Activated CD8-positive, alpha-beta T cell treated with anti-CD3 and anti-CD28 coated beads for 36 hours (primary cell): ENCODE measurements at places on chromosomes 4 and X. TPM values are rescaled to one million over a fixed set of nuclear protein-coding genes. Genes with fewer than 3 reads are reported as not detected.

The UGT2A3 gene
- total RNA-seq: not detected

The MAGEA2B gene
- not detected for total RNA-seq

The POU4F2 gene
- total RNA-seq: not detected

The CLGN gene
- 0.31 TPM for total RNA-seq

The RAB33B gene
- total RNA-seq: 6.1 TPM

The FAT1 gene
- total RNA-seq: not detected

The TMEM154 gene
- 17.5 TPM for total RNA-seq

The TAF7L gene
- not detected for total RNA-seq

The ADAM29 gene
- not detected for total RNA-seq

The EGF gene
- not detected for total RNA-seq

The REST gene
- total RNA-seq: 41.0 TPM

The CORIN gene
- total RNA-seq: 0.29 TPM

The SLITRK2 gene
- not detected for total RNA-seq

The PLCXD1 gene
- total RNA-seq: 65.7 TPM

The IQSEC2 gene
- 0.07 TPM for total RNA-seq

The AR gene
- not detected for total RNA-seq

The BEX4 gene
- total RNA-seq: 9.7 TPM

The HTT-AS gene
- not detected for total RNA-seq

The SCML2 gene
- total RNA-seq: 3.1 TPM

The NDNF gene
- total RNA-seq: 0.34 TPM

The RRH gene
- total RNA-seq: not detected

The SLC25A31 gene
- not detected for total RNA-seq

The HGFAC gene
- not detected for total RNA-seq

The ETDB gene
- total RNA-seq: not detected

The SYNPO2 gene
- total RNA-seq: 0.18 TPM

The ARMCX5 gene
- total RNA-seq: 9.4 TPM
